Activated gamma-delta T cell (primary cell): ENCODE measurements at places on chromosomes 7 and 10.

DNA sequence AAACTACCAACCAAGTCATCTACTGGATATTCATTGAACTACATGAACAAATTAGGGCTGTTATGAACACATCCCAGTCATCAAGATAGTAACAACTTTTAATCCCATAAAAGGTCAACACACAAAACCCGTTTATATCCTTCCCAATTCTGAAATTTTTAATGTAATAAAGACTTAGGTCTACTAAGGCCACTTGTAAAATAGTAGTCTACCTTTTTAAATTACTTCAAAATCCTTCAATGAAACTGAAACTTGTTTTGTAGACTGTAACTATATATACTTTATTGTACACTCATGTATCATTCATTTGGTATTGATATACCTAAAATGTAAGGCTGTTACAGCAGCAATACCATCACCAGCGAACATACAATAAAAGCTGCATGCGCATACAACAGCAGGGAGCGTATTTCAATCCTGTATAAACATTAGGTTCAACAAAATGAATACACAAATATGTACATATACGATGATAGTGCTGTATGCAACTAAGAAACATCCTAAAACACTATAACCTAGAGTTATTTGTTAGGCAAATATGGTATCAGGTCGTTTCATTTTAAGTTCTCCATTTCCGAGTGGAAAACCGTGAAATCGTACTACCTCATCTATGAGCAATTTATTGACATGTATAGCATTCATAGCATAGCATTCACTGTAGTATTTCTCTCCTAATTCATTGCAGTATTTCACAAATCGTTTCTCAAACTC is 973 bp downstream of the ATAD1 start:
- no peak for DNase-seq

- no peak for DNase-seq
Measured at GRCh38 chr10:6046773-6047611, 15.2 kb downstream of the IL2RA start.

DNA sequence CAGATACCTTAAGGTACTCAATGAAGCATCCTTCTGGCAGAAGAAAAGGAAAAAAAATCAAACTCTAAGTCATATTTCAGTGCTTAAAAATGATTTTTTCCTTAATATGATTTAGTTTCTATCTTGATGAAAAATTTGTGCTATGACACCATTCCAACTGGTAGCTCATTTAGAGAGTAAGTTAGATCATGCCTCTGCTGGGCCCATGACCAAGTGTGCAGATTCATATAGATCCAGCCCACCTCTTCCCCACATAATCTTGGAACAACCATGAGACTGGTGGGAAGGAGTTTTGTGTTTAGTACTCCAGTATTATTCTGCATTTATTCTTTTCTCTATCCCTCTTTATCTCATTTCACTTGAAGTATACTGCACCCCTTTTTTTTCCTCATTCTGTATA is 908.3 kb downstream of the KCNMA1 start:
- no peak for DNase-seq

DNA sequence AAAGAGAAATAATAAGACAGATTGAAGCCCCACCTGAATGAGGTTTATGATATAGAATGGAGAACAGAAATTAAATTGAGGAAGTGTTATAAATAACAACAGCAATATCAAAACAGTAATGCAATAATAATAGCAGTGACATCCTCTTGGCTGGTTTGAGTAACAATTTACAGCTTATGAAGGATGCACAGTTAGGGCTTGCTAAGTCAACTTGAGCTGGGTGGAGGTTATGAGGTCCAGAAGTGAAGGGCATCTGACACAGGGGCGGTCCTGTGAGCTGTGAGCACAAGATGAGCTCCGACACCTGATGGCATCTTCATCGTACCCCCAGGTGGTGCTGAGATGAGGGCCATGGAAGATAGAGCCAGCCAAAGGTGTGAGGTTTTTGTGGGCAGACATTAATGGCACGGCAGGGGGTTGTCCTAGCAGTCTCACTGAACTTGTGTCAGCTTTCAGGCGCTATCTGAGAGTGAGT is 30.5 kb downstream of the ARHGAP22 start:
- DNase-seq, result no peak

DNA sequence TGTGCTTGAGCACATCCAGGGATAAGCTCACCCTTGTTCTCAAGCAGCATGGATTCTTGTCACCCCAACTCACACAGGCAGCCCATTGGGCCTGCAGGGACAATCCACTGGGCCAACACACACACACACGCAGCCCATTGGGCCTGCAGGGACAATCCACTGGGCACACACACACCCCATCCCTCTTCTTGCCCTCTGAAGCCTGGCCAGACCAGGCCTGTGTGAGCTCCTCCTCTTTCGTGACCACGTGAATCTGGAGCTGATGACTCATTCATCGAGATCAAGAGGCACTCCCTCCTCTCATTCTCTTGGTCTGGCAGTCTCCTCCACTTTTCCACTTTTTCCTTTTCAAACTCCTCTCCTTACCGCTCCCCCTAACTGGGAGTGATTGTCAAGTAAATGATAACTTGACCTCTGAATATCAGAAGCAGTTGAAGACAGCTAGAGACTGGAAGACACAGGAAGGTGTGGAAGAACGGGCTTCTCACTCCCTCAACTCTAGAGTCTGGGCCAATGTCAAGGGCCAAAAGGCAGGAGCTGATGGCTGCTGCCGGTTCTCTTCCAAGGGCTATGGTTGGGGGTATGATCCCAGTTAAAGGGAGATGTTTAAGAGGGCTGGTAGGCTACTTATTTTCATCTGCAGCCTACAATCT is 89.7 kb downstream of the HIPK2 start:
- DNase-seq, result no peak

DNA sequence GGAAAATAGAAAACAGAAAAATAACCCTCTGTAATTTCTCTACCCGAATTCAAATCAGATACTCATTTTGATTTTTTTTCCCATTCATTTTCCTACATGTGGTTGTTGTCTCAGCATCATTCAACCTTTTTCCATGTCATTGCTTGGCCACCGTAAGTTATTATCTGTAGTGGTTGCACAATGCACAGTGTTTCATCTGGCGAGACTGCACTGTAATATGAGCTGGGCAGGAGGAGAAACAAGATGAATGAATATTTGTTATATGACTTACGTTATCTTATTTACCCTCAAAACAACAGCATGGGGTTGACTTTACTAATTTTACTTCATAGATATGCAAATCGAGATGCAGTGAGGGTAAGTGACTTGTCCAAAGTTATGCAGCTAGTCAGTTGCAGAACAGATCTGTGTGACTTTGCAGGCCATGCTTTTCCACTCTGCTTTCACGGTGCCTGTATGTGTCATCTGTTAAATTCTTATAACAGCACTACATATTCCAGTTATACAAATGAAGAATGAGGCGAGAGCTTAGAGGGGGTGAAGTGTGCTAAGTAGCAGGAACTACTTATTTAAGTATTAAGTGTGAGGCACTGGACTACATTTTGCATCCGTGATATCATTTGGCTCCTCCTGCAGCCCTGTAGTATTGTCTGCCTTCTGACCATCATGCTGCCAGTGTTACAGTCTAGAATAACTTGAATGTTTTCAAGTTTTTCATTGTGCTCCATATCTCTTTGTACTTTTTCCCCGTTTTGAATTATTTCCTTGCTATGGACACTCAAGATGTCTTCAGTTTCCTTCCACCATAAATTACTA is 56.7 kb downstream of the ZMYND11 start:
- DNase-seq, result no peak

DNA sequence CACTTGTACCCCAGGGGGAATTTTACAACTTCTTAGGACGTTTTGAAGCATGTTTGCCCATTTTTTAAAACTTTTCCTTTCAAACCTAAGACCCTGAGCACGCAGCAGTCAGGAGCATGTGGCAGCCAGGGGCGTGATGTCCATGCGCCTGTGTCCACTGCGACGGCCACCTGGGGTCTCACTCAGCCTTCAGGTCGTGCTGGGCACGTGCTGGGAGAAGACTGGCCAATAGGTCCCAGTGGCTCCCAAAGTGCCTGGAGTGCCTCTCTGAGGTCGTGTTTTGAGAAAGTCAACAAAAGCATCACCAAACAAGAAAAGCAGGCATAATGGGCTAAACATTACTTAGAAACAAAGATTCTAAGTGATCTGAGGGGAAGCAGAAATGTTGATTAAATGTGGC is 14.8 kb downstream of the LRRC27 start:
- DNase-seq, result no peak

- DNase-seq, result no peak
Measured at GRCh38 chr7:149292462-149292823, 30.4 kb downstream of the ZNF783 start.

GRCh38 chr7:46835556-46835955 is 746.4 kb downstream of the TNS3 start:
- DNase-seq, result no peak

- no peak for DNase-seq
Measured at GRCh38 chr7:30965372-30965771, 1.6 kb downstream of the GHRHR start.

DNA sequence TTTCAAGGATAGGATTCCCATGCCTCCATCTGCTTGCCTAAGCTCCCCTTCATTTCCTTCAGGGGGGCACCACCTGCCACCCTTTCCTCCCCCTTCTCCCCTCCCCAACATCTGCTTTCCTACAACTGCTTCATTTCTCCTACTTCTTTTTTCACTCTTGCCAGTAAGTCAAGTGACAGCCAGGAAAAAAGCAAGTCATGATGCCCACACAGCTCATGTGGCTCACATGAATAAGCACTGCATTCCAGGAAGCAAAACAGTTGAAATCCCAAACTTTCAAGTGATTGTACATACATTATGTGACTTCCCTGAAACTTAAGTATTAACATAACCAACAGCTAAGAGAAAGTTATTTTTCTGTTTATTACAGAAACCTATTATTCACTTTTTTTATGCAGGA is 78.6 kb downstream of the TNS3 start:
- DNase-seq, result no peak

DNA sequence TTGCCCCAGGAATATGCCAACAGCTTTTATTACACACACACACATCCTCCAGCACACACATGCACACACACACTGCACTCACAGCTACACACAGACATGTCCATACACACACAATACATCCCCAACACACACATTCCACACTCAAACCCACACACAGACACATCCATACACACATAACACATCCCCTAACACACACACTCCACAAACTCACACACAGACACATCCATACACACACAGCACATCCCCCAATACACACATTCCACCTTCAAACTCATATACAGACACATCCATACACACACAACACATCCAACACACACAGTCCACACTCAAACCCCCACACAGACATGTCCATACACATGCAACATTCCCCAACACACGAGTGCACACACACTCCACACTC is 19.1 kb downstream of the SH3PXD2A start:
- DNase-seq, result no peak

- no peak for DNase-seq
Measured at GRCh38 chr7:34756025-34756437, 98.0 kb downstream of the NPSR1 start.

DNA sequence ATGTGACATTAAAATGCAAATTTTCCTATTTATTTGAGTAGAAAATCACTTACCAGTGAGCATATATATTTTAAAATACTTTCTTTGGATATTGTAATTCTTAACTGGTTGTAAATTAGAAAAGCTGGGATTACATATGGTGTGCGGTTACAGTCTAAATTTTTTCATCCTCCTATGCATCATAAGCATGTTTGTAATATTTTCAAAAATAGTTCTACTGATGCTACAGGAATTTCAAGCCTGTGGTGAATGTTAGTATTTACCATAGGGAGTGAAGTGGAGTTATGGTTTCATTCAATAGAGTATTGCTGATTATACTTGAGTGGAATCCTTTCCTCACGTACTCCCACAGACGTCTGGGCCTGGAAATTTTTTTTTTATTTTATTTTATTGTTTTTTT is 34.6 kb upstream of the ST7 start:
- no peak for DNase-seq

DNA sequence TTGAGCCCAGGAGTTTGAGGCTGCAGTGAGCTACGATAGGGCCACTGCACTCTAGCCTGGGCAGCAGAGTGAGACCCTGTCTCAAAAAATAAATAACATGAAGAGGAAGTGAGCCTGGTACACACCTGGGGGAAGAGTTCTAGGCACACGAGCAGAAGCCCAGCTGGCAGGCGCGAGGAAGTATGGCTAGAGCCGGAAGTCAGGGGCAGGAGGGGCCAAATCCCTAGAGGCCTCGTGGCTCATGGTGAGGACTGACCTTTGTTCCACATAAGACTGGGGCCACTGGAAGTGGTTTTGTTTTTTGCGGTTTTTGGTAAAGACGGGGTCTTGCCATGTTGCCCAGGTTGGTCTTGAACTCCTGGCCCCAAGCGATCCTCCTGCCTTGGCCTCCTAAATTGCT is 117.6 kb downstream of the HIP1 start:
- no peak for DNase-seq

- DNase-seq, result no peak
Measured at GRCh38 chr7:131753620-131754222, 197.3 kb upstream of the PODXL start.

DNA sequence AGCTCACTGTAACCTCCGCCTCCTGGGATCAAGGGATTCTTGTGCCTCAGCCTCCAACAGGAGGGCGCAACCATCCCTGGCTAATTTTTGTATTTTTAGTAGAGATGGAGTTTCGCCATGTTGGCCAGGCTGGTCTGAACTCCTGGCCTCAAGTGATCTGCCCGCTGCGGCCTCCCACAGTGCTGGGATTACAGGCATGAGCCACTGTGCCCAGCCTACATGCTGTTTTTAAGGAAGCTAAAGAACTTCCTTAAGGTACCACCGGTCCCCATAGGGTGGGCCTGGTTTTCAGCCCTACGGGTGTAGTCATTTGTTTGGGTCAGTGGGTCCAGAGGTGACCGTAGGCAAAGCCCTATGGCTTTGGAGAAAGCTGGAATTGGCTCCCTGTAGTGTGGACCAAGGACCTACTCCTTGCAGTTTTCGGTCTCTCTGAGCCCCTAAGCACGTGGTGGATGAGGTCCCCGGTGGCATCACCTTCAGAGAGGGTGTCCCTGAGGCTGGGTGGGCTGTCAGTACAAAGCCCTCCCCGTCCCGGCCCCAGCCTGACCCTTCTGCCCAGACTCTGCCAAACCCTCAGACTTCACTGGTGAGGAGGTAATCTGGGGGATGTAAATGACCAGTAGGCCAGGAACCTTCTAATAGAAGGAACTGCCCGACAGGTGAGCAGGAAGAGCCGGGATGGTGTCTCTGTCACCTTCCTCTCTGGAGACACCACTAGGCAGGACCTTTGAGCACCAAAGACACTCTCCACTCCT is 30.5 kb downstream of the ANXA11 start:
- no peak for DNase-seq
